Stimulated activated CD4-positive, alpha-beta T cell treated with anti-CD3 and anti-CD28 coated beads, Interleukin-1b, Interleukin-23, amount 100 ng/mL, for 1 hour (primary cell): ENCODE measurements at places on chromosomes 12 and 14.

DNA sequence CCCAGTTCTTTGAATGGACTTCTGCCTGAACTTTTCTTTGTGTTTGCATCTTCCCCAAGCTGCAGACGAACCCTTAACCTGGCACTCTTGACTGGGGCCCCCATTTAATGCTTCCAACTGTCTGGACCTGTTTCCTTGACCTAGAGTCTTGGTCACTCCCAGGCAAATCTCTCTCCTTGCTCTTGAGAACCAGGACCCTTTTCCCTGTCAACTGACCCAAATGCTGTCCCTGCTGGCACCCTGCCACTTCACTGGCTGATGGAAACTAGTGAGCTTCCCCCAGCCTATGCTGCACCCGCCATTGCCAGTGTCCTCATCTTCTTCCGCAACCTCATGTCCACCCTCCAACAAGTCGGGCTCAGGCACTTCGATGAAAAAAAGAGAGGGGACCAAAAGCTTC is 79.5 kb downstream of the PRIMA1 start:
- DNase-seq, result no peak

- DNase-seq, result no peak
Observed at GRCh38 chr14:95523815-95524448, 7.5 kb upstream of the SYNE3 start.

GRCh38 chr12:38350342-38351174 is 34.0 kb downstream of the ALG10B start:
- DNase-seq, result no peak

GRCh38 chr12:52204095-52204930 is 12.5 kb upstream of the KRT80 start:
- DNase-seq, result no peak

- no peak for DNase-seq
Observed at GRCh38 chr14:77175843-77176242, 5.8 kb upstream of the TMEM63C start.

- DNase-seq, result no peak
Observed at GRCh38 chr12:43099691-43100163, 452.3 kb downstream of the ADAMTS20 start.

DNA sequence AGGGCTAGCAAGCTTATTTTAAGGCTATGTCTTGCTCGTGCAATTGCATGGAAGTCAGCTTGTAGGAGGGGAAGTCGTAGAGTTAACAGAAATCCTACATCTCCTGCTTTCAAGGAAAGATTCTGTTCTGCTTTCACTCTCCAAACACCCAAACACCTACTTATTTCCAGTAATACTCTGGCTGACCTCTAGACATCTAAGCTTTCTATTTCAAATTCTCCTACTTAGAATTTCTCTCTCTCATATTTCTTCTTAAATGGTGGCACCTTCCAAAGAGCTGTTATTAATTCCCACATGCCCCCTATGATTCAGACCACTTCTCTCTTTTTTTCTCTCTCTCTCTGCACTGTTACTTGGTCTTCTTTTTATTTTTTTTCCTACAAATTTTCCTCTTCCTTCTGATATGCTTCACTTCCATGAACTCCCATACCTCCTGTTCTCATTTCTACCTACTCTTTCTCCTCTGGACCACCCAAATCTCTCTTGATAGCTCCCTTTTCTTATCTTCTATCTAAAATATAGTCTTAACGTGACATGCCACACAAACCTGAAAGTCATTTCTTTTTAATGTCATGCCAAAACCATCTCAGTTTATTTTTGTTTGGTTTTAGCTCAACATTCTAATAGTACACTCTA is 90.8 kb downstream of the RPS6KA5 start:
- no peak for DNase-seq

- no peak for DNase-seq
Observed at GRCh38 chr12:110677206-110677911, 11.6 kb downstream of the HVCN1 start.

DNA sequence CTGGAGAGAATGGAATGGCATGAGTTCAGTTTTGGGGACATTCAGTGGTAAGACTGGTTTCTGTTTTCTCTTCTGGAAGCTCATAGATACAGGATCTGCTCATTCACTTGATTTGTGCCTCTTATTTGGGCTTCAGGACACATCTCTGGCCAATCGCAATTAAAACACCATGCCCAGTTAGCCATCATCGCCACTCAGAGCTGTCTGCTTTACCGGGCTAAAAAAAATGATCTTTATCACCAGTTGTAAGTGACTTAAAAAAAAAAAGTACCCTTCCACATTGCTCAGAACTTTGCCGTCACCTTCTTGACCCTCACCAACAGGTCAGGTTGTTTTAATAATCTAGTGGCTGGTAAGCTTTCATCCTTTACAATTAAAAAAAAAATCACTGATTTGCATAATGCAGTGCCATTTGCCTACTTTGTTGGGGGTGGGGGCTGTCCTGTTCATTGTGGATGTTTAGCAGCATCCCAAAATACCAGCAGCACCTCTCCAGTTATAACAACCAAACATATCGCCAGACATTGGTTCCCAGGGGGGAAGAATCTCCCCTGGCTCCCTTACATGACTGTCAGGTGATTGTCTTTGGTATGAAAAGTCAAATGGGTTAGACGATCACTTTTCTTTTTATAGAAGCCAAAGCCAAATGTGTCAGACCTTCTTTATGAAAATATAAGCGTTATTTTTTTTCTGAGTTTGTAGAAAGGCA is 150.1 kb downstream of the PRKCH start:
- no peak for DNase-seq

DNA sequence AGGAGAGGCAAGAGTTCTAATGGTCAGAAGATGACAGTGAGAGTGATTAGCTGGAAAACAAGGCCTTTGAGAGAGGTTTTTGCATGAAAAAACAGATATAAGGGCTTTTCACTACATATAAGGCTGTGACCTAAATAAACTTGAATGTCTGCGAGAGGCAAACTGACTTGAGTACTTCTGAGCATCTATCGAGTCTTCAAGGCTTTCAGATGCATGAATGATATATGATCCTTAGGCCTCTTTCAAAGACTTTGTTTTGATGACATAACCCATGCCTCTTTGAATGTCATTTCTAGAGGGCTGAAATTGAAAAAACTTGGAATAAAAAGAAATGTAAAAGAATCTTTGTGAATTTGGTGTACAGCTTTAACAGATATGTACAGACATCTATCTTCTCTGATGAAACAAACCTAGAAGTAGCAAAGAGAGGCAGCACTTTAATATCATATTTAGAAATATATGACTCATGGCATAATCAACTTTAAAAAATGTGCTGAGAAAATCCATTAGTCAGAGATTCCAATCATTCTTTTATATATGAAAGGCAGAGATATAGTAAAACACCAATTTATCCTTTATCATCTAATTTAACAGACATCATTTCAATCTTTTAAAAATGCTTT is 72.6 kb downstream of the PPM1H start:
- DNase-seq, result no peak
